Fibroblast of the conjunctiva (primary cell): ENCODE measurements at places on chromosomes 1 and 21.

GRCh38 chr1:94958081-94958480, 31.2 kb upstream of the CNN3 start:
- DNase-seq = no peak

- peak; percentile 27 for DNase-seq
These were observed 33.1 kb downstream of the LTN1 start for GRCh38 chr21:28959367-28960099.

GRCh38 chr1:63983391-63984256, 209.8 kb downstream of the ROR1 start:
- DNase-seq = no peak

DNA sequence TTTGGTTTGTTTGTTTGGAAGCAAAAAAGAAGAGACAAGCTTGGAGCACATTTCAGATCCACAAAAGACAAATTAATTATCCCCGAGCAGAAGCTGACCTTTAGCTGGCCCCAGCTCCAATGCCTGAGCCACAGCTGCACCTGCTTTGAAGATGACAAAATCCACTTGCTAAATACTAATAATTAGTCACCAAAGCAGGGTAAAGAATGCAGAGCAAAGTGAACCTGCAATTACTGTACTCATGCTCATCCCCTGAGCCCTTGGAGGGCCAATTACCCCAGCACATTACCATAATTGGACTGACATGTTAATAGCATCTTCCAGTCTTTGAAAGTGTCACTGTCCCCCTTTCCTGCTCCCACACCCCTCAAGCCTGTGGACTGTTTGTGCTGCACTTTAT, 38.2 kb upstream of the KCND3 start:
- DNase-seq = no peak

DNA sequence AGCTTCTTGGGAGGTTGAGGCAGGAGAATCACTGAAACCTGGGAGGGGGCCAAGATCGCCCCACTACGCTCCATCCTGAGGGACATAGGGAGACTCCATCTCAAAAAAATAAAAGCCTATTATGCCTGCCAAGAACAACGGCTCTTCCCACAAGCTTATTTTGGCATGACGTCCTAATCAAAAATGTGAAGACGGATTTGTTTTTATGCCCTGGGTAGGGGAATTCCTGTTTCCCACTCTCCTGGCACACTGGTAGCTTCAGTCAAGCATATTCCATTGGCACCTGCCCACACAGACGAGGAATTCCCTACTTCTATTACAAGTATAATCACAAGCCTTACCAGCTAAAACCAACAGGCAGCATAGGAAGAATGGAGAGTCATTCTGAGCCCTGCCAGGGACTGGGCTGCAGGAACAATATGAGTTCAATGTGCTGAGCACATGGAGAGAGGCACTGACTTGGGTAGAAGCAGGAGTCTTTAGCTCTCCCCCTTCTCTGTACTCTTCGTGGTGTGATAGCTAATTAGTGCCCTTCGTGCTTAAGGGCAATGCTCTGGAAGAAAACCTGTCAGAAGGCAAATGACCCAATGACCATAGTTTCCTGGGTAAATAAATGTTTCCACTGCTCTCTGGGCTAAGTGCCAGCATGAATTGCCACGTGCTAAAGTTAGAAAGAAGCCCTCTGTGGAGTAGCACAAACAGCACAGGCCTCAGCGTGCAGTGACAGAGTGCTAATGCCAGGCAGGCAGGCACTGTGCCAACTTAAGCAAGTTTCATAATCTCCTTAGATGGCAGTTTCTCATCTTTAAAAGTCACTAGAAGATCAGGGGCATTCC, 16.8 kb downstream of the TNFSF4 start:
- peak; percentile 57 for DNase-seq

DNA sequence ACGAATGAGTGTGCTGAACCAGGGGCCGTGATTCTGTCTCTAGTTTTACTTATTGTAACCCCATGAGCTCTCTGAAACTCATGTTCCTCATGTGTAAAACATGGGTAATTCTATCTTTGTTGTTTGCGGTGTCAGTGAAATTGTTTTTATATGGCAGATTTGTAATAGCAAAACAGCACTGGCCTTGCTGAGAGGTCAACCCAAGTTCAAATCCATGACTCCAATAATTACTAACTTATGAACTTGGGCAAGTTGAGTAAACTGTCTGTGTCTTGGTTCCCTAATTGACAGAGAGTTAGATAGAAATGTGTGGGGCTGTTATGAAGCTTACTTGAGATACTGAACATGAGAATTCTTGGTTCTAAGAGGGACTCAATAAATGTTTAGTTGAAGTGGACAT, 17.8 kb downstream of the C1orf116 start:
- no peak for DNase-seq

- DNase-seq = no peak
These were observed 8.0 kb downstream of the C1orf50 start for GRCh38 chr1:42774928-42775526.

DNA sequence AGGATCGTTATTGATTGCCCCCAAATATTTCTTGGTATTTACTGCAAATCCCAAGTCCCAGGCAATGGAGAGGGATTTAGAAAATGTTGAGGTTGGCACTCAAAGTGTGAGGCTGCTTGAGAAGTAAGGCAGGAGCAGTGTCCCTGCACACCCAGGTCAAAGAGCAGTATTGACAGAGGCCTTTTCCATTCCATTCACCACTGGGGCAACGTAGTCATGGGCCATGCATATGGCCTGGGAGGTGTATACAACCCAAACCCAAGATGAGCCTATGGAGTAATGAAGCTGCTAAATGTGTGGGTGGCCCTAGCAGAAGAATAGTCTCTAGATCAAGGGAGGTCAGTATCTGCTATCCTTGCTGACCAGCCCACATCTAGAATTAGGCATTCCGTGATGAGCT, 245.6 kb downstream of the FOXD2 start:
- DNase-seq = no peak

DNA sequence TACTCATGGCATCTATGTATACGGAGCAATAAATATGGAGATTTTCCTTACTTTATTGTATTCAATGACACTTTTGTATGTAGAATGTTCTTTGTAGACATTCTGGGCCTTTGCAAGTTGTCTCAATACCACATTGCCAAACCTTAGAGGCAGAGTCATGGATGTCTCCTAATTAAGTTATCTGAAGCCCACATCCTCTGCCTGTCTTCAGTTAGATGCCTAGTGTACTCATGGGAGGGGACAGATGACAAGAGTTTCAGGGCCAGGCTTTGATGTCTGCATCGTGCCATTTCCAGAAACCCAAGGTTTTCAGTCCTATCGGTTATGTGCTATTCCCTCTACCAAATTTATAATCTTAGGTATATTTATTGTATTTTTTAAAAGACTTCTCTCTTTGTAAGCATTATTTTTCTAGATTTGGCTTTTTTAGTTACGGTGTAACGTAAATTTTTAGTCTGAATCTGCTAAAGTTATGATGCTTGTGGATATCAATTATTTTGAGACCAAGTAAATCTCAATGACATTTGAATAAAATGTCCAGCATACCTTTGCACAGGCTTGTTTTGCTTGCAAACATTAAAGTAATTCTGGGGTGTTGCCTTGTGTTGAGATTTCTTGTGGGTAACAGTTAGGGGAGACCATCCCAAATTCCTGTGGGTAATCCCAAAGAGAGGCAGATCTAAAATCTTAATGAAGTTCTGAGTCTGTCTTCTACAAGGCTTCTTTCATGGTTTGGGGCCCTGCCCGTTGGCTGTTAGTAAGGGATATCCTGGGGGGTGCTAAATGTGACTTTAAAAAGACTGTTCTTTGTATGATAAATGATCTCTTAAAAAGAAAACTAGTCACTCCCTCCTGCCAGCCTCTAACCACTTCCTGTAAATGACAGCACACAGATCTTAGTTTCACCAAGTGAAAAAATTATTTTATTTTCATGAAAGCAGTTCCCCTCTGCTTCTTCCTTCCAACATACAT, 8.0 kb upstream of the MACF1 start:
- no peak for DNase-seq

GRCh38 chr1:171252482-171252881, 4.2 kb downstream of the FMO1 start:
- DNase-seq = no peak

DNA sequence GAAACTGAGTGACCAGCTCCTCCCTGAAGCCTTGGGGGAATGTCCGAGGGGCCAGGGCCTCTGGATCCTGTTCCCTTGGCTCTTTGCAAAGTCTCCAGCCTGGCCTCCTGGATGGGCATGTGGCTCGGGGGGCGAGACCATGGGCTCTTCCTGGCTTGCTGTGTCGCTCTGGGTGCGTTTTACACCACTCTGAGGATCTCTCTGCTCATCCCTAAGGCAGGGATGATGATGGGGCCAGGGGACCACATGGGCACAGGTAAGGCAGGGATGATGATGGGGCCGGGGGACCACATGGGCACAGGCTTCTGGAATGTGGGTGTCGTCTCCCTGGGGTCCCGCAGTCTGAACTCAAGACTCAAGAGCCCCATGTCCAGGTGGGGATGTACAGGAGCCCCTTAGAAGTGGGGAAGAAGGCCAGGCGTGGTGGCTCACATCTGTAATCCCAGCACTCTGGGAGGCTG, 17.7 kb downstream of the TP73 start:
- DNase-seq = no peak

DNA sequence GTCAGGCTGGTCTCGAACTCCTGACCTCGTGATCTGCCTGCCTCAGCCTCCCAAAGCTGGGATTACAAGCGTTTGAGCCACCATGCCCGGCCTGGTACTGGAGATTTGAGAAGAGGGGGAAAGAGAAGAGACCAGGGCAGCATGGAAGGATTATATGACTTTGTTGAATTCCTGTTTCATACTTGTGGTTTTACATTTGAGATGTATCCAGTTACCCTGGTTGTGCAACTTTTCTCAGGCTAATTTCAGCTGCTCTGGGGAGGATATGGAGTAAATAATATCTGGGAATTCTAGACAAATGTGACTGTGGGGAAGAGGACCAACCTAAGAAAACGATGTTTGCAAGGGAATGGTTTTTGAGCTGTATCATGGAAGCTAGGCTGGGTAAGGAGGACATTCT, 89.5 kb upstream of the GREM2 start:
- DNase-seq = peak; percentile 59

DNA sequence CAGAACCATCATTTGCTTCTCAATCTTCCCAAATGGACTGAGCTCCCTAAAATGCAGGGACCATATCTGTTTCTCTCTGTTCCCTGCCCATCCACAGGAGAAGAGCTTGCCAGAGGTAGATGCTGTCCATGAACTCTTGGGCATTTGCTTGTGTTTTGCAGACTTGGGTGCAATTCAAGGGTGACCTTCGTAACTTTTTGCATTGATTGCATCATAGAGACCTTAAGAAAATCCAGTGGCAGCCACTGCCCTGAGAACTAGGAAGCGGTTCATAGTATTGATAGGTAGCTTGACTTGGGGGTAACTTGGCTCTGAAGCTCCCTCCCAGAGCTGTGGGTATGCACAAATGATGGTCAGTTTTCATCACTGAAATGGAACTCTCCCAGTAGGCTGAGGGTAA, 34.3 kb upstream of the EDEM3 start:
- DNase-seq = no peak

GRCh38 chr1:164709126-164709525, 150.1 kb downstream of the PBX1 start:
- DNase-seq = no peak

DNA sequence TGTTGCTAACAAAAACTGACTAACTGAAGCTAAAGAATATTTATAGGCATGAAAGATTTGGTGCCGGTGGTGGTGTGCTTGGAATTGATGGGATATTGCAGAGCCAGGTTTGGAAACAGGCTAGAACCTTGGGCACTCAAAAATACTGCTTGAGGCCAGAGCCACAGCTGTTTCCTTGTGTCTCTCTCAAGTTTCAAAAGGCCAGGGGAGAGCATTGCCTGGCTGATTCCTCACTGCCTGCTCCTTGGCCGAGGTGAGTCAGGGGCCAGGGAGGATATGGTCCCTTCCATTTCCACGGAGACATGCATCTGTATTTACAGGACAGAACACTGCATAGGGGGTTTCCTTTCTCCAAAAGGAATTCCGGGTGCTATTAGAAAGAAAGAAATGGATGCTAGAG, 36.1 kb upstream of the IVNS1ABP start:
- DNase-seq = no peak

DNA sequence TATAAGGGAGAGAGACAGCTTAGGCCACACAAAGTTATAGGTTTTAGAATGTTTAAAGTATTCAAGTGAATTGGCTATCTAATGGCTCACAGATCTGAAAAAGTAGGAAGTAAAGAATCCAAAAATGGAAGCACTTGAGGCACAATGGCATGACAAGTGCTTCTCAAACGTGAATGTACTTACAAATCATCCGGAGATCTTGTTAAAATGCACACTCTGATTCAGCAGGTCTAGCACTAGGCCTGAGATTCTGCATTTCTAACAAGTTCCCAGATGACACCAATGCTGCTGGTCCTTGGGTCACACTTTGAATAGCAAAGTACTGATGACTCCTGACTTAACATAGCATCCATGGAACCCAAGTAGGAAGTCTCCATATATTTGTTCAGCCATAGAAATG, 20.9 kb upstream of the AGL start:
- no peak for DNase-seq

DNA sequence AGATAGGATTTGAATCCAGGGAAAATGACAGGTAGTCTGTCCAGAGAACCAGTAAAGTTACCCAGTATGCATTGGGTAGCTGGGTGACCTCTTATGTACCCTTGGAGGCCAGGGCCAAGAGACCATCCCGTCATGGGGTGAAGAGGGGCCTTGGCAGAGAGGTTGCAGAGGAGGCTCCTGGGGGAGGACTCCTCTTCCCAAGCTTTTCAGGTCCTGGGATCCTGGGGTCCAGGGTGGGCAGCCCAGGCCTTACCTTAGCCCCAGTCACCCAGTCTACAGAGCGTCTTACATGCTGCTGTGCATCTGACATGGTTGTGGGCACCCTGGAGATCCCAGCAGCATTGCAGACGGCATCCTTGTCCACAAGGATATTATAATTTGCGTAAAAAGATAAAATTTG, 14.0 kb downstream of the PMF1 start:
- DNase-seq = no peak

DNA sequence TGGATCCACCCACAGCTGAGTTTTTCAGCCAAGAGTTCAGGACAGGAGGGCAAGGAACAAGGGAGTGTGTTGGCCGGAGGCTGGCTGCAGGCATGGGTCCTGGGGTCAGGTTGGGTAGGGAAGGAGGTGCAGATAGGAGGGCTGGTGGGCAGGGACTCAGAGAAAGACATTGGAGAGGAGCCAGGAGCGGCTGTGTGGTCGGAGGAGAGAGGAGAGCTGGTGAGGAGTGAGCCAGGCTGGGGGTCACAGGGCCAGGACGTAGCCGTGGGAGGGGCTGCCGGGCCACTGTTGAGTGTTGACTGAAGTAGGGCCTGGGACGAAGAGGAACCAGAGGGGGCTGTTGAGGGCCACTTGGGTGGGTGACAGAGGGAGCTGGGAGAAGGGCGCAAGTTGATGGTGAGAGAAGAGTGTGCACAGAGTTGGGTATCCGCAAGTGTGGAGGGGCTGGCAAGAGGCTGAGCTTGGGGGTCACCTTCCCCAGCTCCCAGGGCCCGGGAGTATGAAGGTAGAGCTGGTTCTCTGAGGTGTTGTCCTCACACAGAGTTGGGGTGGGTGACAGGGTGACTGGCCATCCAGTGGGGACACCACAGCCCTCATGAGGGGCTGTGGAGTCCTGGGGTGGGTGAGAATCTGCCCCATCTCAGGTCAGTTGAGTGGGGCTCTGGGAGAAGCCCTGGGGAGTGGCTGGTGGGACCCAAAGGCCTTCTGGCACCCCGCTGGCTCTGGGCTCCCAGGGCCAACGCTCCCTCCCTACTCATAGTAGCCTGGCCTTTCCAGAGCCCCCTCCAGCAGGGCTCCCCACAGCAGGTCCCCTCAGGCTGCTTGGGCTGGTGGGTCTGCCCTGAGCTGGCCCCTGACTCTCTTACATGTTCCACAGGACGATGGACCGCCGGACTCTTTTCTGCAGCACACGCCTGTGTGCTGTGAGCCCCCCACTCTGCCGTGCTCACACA, 21.9 kb downstream of the PODN start:
- no peak for DNase-seq
